Stimulated activated CD8-positive, alpha-beta memory T cell treated with anti-CD3 and anti-CD28 coated beads, Interleukin-4, amount 100 ng/mL, for 1 hour (primary cell): ENCODE measurements at places on chromosomes 5 and 9.

DNA sequence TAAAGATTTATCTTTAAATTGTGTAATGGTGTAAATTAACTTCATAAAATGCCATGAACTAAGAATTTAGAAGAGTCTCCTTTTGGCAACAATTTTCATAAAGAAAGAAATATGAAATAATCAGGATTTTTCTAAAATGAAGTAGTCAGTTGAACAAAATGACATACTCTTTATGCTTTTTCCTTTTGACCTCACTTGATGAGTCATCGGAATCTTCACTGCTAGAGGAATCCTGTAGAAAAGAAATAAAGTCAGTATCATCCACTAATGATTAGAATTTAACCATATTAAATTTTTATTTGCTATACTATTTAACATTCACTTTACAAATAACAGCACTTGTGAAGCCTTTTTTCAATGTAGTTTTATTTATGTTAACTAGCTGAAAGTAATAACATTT lies 26.1 kb downstream of the CHD1 start:
- DNase-seq: no peak

GRCh38 chr5:53607886-53608285 lies 47.4 kb downstream of the NDUFS4 start:
- DNase-seq: no peak

GRCh38 chr5:40832345-40832744 lies 2.7 kb downstream of the RPL37 start:
- DNase-seq: no peak

DNA sequence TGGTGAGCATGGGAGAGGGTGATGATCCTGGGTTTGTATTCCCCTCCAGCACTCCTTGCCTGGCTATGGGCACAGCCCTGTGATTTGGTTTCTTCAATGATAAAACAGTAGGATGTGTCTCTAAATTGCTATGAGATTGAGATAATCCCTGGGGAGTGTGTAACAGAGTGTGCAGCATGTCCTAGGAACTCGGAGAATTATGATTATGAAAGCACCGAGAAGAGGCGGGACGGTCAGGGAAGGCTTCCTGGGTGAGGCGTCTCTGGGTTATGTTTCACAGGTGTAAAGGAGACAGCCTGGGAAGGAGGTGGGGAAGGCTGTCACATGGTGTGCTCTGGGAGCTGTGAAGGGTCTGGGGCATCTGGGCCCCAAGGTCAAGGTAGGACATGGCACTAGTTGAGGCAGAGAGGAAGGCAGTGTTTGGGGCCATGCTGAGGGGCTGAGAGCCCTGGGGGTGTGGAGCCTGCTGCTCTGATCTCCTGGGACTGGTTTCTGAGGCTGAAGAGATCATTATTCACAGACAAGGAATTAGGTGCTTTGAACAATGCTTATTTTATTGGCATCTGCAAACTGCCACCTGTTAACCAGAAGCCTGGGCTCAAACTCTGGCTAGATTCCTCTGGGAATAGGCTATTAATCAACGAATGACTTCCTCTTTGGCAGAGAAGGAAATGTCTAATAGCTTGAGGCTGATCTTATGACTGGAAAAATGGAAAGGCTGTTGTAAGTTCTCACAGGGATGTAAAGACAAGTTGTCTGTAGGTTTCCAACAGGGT lies 73.8 kb upstream of the IL12B start:
- DNase-seq: no peak

DNA sequence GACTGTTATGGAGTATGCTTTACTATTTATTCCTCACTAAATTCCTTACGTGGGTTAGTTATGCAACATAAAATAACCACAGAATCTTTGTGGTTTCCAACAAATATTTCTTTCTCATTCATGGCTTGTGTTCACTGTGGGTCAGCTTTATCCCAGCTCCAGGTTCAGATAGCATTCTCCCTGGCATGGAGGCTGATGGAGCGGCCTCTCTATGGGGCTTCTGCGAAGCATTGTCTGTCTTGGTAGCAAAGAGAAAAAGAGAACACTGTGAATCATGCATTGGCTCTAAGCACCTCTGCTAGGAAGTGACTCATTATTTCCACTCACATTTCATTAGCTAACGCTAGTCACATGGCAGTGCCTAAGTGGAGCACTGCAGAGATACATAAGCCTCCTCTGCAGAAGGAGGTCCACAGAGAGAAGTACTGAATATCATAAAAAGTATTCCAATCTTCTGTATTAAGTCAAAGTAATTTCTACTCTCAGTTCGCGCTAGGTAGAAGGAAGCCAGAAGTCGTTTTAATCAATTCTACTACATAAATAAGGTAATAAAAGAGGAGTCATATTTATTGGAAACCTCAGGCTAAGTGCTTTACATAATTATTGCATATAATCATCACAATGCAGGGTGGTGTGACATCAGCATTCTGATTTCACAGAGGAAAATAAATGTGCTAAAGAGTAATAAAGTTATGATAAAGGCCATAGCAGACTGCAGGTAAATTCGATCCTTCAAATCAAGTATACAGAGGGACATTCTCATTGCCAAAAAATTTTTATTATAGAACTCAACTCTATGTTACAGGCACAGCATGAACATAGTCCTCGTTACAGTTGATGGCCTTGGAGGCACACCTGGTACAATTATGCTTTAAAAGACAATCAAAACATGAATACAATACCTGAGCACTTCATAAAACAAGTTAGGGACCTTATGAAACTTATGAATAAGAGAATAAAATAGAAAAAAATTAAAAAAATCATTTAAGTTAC lies 531.1 kb downstream of the CETN3 start:
- no peak for DNase-seq

- no peak for DNase-seq
Measured at GRCh38 chr9:89278997-89279739, 31.8 kb upstream of the CKS2 start.

DNA sequence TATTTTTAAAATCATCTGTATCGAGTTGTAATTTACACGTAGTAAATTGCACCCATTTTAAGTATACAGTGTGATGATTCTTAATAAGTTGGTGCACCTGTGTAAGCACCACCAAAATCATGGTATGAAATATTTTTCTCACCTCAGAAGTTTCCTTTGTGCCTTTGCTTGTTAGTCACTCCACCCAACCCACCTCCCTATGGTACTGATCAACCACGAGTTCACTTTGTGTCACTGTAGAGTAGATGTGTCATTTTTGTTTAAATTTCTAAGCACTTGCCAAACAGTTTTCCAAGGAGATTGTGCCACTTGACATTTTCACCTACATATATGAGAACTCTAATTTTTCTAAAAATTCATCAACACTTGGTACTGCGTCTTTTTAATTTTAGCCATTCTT lies 806.5 kb downstream of the TLR4 start:
- no peak for DNase-seq

DNA sequence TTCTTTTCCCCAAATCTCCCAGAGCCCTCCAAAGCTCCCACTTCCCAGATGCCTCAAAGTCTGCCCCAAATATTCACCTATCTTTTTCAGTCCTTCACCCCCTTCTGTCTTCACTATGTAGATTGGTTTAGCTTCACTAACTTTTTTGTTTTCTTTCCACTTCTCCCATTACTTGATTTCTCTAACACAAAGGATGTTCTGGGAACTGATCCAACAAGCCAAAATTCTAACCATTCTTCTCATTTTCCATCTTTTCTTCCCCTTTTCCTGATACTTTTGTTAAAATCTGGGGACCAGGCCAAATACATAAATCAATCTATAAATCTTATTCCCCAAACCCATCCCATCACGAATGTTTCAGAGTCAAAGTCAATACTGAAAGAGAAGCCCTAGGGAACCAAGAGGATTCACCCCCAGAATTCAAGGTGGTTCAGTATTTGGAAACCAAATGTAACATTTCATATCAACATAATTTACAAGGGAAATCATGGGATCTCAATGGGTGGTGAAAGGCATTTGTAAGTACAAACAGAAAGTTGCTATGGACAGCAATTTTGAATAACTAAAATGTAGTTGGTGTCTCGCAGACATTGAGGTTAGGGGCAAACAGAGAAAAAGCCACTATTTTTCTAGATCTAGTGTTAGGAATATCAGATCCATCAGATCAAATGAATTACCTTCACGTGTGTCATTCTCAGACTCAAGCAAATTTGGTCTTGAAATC lies 35.3 kb downstream of the APTX start:
- no peak for DNase-seq

DNA sequence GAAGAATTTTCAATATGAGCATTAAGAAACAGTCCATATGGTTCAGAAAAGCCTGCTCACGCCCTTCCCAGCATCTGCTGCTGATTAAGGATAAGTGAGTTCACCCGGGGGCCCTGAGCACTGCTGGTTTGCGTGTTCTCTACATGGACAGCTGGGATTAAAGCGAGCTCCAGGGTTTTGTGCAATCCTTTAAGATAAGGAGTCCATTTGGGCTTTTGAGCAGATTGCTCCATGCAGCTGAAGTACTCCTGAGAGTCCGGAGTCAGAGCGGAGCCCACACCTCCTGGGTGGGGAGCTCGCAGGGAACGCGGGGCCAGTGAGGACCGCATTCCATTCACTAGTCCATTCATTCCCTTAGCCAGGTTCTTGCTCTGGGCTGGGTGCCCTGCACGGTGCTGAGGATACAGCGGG lies 149.3 kb upstream of the COL5A1 start:
- DNase-seq: no peak

DNA sequence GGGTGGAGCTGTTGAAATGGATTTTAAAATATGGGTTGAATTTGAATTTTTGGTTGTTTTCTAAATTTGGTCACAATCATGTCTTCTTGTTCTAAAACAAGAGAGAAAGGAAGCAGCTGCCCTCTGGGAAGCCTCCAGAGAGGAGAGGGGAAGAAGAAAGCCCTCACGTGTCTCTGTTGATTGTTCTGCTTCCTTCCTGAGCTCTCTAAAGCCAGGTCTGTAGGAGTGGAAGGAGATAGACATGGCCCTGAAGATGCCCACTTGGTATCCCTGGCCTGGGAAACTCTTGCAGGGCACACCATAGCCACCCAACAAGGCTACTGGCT lies 59.6 kb downstream of the GALNT12 start:
- no peak for DNase-seq

DNA sequence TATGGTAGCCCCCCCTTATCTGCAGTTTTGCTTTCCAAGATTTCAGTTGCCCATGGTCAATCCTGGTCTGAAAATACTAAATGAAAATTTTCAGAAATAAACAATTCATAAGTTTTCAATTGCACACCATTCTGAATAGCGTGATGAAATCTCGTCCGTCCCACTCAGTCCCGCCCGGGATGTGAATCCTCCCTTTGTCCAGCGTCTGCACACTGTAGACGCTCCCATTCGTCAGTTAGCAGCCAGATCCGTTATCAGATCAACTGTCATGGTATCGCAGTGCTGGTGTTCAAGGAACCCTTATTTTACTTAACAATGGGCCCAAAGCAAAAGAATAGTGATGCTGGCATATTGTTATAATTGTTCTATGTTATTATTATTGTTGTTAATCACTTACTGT lies 98.6 kb downstream of the TMEM215 start:
- no peak for DNase-seq

DNA sequence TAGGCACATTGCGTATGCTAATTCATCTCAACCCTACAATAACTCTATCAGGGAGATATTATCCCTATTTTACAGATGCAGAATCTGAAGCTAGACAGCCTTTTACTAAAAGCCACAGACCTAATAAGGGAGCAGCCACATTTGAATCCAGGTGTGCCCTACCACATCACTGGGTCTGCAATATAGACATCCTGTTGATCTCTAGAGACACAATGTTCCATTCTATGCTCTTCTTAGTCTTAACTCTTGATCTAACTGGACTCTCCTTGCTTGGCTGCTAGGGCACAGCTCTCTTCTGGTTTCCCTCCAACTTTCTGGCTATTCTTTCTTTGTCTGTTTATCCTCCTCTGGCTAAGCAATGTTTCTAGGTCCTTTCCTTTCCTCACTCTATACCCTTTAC lies 1.4 kb upstream of the SPATA6L start:
- no peak for DNase-seq

DNA sequence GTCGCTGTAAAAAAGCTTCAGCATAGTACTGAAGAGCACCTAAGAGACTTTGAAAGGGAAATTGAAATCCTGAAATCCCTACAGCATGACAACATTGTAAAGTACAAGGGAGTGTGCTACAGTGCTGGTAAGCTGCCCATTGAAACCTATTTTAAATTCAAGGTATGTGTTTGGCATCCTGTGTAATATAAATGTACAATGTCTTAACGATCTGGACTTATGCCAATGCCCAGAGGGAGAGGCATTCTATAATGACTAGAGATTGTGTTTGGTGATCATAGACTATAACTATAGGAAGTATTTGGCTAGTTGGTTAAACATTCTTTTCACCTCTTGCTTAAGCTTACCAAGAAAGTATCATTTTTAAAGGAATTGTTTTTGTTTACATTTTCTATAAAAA lies 95.7 kb downstream of the INSL6 start:
- no peak for DNase-seq

DNA sequence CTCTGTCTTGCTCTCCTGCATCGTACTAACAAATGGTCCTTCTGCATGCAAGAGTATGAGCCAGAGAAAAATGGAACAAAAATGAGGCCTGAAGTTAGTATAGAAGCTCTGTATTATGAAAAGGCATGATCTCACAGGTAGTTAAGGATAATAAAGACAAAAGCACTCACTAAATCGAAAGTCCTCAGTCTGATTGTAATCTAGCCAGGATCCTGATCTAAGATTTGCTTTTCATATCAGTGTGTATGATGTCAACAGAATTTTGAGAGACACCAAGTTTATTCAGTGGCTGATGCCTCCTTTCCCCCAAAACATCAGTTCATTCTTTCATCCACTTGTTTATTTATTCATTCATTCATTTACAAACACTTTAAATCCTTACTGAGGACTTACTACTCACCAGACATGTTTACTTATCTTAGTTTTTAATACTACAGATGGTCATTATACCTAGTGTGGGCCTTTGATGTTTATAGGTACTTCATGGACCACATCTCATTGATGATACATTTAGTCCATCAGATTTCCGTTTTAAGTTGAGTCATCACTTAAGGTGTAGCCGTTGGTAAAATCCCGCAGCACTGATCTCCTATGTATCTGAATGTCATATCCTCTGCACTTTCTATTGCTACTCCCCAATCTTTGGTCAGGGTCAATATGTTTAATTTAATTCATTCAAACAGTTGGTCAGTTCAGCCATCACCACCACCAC lies 105.2 kb upstream of the DHFR start:
- no peak for DNase-seq

GRCh38 chr9:29657821-29658220 lies 2084.5 kb upstream of the C9orf72 start:
- DNase-seq: no peak

- DNase-seq: no peak
Measured at GRCh38 chr9:95411054-95411892, 93.8 kb upstream of the FANCC start.

DNA sequence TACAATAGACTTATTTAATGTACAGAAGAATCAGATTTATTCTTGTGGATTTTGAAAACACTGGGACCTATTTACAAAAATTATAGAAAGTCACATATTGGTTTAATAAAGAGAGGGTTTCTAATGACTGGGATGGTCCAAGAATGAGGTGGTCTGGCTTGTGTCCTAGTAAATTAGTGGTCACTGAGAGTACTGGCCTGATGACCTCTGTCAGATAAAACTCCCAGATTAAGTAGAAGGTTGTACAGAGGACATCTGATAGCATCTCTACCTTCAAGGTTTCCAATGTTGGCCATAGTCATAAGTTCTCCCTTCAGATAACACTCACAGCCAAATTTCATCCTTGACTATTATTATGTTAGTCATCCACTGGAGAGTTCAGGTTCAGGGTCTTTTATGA lies 692.9 kb downstream of the MTRR start:
- no peak for DNase-seq

GRCh38 chr5:161481922-161482321 lies 64.6 kb downstream of the GABRB2 start:
- no peak for DNase-seq

GRCh38 chr5:133942614-133943474 lies 25.6 kb downstream of the C5orf15 start:
- DNase-seq: no peak

GRCh38 chr5:144028058-144028457 lies 142.4 kb downstream of the YIPF5 start:
- DNase-seq: no peak
